ENCODE measurements at places on chromosomes 5 and 9.

GRCh38 chr9:20658677-20659473 is 25.2 kb upstream of the FOCAD start:
- DNase-seq, result no peak

- no peak for DNase-seq
Measured at GRCh38 chr9:89751079-89751825, 146.4 kb downstream of the GADD45G start.

GRCh38 chr5:2334719-2335118 is 416.8 kb downstream of the IRX2 start:
- DNase-seq, result no peak

DNA sequence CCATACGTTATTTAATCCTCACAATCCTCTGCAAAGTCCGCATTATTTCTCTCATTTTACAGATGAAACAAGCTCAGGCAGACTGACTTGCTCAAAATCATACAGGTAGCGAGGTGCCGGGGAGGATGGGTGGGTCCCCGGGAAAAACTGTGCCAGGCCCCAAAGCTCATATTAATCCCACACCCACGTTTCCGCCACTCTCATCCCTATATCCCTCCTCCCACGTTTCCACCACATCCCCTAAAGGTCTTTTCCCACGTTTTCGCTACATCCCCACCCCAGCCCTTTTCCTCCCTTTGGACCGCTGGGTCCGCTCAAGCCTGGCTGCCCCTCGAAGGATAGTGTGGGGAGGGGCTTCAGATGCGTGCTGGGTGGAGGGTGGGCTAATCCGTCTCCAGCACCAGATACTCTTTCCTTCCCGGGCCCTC is 434 bp upstream of the FSD1L start:
- no peak for DNase-seq

DNA sequence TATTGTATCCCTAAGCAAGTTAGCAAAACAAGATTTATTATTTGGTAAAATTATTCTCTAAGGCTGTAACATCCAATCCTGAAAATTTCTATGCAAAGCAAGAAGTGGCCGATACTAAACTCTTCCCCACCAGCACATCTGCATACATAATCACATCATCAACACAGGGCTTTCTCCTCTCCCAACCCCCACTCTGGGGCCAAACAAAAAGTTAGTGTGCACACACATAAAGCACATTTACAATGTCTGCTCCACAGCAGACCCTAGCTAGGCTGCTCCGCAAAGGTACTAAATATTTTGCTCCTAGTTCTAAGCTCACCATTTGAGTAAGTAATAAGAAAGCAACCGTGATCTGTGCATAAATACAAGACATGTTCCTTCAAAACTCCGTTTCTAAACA is 3.6 kb downstream of the RNF130 start:
- no peak for DNase-seq

GRCh38 chr9:130741831-130742449 is 48.4 kb downstream of the EXOSC2 start:
- peak; percentile 38 for DNase-seq

DNA sequence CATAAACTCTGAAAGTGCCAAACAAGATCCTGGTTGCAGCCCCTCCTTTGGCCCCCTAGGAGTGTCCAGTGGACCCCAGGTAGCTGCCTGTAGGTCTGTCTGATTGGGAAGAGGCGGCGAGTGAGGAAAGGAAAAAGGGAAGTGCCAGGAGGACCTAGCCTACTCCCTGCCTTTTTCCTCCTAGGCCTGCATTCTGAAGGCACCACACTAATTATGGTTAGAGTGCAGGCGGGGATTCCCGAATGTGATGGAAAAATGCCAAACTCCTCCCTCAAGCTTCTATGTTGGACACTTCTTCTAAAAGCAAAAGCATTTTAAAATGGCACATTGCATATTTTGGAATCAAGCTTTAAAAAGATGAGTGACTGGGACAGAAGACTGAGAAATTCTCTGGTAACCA is 83.2 kb upstream of the SMIM15 start:
- DNase-seq, result peak; percentile 43

DNA sequence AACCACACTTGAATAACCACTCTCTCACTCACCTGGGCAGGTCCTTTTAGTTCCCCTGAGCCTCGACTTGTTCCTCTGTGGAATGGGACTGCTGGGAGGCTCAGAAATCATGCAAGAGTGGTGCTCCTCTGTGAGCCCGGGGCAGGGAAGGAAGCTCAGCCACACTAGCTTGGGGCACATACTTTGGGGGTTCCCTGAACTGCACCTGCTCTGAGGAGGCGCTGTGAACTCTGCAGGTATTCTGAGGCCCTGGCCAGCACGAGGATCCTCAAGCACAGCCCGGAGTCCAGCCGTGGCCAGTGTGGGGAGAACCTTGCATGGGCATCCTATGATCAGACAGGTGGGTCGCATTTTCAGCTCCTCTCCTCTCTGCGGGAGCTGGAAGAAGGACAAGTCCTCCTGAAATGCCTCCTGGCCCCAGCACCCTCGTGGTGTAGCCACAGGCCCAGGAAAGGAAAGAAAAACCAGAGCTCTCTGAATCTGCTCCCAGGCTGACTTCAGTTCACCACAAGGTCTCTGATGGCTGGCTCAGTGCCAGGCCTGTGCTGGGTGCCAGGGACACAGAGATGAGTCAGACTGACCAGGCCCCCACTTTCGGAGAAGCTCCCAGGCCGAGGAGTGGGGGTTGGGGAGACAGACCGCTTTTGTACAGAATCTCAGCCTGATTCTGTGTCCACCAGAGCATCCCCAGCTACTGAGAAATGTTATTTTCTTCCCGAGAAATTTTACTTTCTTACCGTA is 11.9 kb downstream of the GLIPR2 start:
- DNase-seq, result peak; percentile 87

GRCh38 chr5:143057580-143057999 is 287.4 kb downstream of the ARHGAP26 start:
- DNase-seq, result no peak

GRCh38 chr5:54663866-54664265 is 146.3 kb downstream of the SNX18 start:
- peak; percentile 33 for DNase-seq

DNA sequence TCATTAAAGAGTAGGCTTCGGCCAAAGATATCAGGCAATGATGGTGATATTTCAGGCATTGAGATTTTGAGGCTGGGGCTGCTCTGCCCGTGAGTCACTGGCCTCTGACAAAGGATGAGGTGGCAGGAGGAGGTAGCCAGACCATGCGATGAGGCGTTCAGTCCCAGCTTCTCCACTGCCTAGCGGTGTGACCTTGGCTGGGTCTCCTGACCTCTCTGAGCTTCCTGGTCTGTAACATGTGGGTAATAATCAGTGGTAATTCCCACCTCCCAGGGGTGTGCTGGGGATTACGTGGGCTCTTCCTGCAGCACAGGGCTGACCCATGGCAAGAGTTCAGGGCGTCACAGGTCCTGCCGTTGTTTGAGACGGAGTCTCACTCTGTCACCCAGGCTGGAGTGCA is 73.2 kb upstream of the RAPGEF1 start:
- DNase-seq, result no peak

DNA sequence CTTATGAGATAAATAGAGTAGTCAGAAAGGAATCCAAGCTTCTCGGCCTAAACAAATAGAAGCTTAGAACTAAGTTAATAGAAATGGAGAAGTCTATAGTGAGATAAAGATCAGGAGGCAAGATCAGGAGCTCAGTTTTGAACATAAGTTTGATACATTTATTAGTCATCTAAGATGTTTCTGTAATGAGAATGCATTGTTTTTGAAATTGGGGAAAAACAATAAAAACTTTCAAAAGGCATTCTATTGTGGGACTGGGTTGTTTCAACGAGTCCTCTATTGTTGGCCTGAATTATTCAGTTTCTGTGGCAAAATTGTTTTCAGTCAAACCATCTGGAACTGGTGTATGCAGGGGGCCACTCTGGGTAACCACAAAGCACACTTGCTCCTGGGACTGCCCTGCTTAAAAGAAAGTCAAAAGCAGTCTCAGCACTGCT is 181.0 kb upstream of the CLINT1 start:
- no peak for DNase-seq

DNA sequence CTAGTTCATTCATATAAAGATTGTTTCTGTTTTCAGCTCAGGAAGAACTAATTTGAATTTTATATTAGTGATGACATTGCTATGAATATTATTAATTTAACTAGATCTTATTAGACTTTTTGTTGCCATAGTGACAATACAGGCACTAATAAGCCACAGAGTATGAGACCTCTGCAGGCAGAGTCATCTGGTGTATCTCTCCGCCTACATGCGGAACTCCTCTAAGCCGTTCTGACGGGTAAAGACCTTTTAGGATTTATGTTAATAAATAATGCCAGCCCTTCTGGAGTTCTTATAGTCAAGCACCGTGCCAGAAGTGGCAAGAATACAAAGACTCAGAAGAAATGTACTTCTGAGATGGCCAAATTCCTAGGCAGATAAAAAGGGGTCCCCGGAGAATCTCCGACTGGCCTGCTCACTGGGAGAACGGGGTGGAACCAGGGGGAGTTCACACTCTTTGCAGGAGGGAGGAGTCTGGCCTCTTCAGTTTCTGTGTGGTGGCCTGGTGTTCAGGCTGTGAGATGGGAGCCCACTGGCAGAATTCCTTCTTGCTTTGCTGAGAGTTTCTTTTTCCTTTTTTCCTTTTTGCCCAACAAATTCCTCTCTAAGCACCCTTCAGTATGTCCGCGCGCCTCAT is 85.1 kb upstream of the IL12B start:
- no peak for DNase-seq

DNA sequence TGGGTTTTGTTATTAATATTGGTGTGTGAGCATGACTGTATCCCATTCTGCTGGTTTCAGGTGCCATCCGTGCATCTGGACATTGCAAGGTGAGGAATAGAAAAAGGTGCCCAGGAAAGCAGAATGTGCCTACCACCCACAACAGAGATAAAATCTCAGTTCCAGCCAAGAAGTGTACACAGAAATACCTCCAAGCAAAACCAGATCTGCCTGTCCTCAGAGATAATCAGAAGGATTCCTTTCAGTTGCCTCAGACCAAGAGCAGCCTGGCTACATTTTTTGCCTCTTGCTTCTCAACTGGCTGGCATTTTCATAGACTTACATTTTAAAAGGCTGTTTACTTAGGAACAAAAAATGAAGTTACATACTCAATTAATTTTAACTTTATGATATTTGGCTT is 12.1 kb upstream of the ABLIM3 start:
- DNase-seq, result no peak

- no peak for DNase-seq
Measured at GRCh38 chr5:134345996-134346395, 21.0 kb downstream of the CDKL3 start.

GRCh38 chr5:72477176-72477575 is 30.0 kb downstream of the ZNF366 start:
- DNase-seq, result no peak

DNA sequence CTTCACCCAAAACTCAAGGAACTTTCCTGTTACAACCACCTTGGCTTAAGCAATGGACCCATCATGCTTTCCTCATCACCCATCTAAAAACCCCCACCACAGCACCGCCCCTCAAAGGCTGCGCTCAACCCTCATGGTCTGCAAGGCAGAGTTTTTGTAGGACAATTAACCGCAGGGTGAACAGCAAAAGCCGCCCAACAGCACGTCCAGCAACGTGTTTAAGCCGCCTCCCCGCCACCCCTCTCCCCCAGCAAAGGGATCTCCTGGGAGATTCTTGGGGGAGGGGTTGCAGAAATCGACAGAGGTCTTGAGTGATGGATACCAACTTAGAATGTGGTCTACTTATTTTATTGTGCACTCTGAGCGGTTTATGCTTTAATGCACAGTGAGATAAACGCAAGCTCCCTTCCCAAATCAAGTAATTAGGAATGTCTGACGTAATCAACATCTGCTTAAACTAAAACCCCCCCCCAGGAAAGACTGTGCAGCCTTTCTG is 1.9 kb downstream of the ROR2 start:
- no peak for DNase-seq

DNA sequence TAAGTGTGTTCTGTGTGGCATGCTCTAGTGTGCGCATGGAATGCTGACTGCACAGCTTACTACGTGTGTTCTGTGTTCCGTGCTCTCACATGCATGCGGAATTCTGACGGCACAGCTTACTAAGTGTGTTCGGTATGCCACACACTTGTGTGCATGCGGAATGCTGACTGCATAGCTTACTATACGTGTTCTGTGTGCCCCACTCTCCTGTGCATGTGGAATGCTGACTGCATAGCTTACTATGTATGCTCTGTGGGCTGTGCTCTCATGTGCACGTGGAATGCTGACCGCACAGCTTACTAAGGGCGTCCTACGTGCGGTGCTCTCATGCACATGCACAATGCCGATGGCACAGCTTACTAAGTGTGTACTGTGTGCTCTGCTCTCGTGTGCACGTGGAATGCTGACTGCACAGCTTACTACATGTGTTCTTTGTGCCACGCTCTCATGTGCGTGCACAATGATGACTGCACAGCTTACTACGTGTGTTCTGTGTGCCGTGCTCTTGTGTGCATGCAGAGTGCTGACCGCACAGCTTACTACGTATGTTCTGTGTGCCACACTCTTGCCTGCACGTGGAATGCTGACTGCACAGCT is 548.9 kb downstream of the IRX1 start:
- DNase-seq, result no peak

- no peak for DNase-seq
Measured at GRCh38 chr5:79225441-79225840, 10.5 kb upstream of the JMY start.

DNA sequence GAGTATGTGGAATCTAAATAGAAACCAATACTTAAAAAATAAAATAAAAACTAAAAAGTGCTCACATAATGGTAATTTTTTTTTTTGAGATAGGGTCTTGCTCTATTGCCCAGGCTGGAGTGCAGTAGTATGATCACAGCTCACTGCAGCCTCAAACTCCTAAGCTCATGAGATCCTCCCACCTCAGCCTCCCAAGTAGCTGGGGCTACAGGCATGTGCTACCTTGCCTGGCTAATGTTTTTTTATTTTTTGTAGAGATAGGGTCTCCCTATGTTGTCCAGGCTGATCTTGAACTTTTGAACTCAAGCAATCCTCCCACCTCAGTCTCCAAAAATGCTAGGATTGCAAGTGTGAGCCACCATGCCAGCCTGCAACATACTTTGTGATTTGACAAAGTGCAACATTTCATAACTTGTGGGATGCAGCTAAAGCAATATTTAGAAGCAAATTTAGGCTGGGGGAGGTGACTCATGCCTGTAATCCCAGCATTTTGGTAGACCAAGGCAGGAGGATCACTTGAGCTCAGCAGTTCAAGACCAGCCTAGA is 18.4 kb downstream of the AP3B1 start:
- DNase-seq, result no peak

Data from retinal pigment epithelial cell (primary cell).